ENCODE measurements at places on chromosomes 16 and 17.

- no peak for DNase-seq
Observed at GRCh38 chr17:44338702-44339101, 6.4 kb upstream of the GRN start.

- peak; percentile 48 for DNase-seq
Observed at GRCh38 chr17:50841277-50841948, 6.0 kb downstream of the WFIKKN2 start.

GRCh38 chr17:74230896-74231295 lies 17.5 kb downstream of the TTYH2 start:
- no peak for DNase-seq

- no peak for DNase-seq
Observed at GRCh38 chr17:9236286-9237052, 215.2 kb downstream of the NTN1 start.

DNA sequence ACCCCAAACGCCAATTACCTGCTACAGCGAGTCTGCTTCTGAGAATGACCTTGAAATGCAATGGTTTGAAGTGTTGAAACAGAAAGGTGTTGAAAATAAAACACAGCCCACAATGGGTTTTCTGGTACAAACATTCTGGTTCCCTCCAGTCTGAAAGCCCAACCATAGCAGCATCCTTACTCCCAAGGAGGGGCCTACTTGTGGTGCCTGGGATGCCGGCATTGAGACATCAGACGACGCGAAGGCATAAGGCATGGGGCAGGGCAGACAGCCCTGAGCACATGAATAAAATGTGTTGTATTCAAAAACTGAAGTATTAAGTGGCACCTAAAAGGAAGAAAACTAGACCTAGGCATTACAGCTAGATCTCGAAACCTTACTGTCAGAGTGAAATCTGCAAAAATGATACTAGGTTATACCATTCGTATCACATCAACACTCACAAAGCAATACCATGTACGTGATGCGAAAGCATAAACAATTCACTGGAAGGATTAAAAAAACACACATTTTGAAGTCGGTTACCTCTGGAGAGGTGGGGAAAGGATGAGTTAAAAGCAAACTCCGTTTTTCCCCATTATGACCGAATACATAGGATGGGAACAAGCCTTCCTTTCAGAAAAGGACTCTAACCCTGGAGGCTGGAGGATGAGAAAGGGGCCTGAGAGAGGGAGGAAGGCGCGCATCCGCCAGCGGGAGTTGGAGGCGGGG lies 702 bp downstream of the NUDT21 start:
- no peak for DNase-seq

DNA sequence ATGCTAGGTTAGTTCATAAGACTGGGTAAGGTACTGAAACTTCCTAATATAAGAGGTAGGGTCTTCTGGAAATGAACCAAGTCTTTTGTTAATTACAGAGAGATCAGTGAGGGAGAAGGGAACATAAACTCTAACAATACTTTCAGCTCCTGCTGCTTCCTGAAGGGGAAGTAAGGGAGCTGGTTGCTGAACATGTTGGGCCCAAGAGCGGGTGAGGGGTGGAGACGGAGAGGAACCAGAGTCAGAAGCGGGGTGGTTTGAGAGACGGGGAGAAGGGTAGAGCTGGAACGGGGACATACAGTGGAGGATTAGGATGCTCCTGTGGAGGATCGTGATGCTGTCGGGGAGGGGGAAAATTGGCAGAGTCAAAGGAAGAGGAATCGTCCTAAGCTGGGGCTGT lies 11.5 kb upstream of the ZNF747 start:
- no peak for DNase-seq

DNA sequence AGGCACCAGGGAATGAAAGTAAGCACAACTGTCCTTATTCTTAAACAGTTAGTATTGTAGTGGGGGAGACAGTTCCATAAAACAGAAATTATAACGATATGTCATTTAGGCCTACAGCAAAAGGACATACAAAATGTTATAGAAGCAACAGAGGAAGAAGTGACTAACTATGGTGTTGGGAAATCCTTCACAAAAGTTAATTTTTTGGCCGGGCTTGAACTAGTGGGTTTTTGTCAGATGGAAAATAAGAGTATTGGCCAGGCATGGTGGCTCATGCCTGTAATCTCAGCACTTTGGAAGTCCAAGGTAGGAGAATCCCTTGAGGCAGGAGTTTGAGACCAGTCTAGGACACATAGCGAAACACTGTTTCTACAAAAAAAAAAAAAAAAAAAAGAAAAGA lies 127.8 kb downstream of the SSH2 start:
- DNase-seq, result no peak

- no peak for DNase-seq
Observed at GRCh38 chr16:14545346-14545884, 84.6 kb downstream of the PARN start.

DNA sequence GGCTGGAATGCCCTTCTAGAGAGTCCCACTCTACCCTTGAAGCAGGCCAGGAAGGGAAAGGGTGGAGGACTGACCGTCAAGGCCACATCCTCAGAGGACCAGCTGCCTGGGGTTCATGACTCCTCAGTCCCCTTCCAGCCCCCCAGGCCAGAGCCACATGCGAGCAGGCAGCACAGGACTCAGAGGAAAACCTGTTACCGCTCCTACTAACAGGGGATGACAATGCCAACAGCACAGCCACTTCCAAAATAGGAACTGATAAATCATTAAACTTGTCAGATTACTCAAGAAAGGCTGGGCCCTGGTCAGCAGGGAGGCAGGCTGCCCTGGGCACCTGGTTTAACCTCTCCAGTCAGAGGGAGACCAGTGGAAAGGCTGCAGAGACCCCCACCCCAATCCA lies 206.2 kb upstream of the SDK2 start:
- DNase-seq, result no peak

- DNase-seq, result no peak
Observed at GRCh38 chr17:44760474-44761308, 1.9 kb downstream of the ADAM11 start.

GRCh38 chr17:75087558-75088453 lies at the start of gene SLC16A5:
TSS of gene SLC16A5 (plus strand) at chr17:75087954. CDS start at chr17:75093637, 5,683 bp downstream.
- peak; percentile 82 for DNase-seq

- DNase-seq, result no peak
Observed at GRCh38 chr16:4795181-4795827, at the start of gene SMIM22. TSS of gene SMIM22 (plus strand) at chr16:4795369. CDS start at chr16:4795735, 366 bp downstream.

GRCh38 chr16:85202631-85203461 lies 90.6 kb upstream of the CIBAR2 start:
- DNase-seq, result no peak

GRCh38 chr16:24972608-24973220 lies 42.5 kb downstream of the ARHGAP17 start:
- peak; percentile 33 for DNase-seq

DNA sequence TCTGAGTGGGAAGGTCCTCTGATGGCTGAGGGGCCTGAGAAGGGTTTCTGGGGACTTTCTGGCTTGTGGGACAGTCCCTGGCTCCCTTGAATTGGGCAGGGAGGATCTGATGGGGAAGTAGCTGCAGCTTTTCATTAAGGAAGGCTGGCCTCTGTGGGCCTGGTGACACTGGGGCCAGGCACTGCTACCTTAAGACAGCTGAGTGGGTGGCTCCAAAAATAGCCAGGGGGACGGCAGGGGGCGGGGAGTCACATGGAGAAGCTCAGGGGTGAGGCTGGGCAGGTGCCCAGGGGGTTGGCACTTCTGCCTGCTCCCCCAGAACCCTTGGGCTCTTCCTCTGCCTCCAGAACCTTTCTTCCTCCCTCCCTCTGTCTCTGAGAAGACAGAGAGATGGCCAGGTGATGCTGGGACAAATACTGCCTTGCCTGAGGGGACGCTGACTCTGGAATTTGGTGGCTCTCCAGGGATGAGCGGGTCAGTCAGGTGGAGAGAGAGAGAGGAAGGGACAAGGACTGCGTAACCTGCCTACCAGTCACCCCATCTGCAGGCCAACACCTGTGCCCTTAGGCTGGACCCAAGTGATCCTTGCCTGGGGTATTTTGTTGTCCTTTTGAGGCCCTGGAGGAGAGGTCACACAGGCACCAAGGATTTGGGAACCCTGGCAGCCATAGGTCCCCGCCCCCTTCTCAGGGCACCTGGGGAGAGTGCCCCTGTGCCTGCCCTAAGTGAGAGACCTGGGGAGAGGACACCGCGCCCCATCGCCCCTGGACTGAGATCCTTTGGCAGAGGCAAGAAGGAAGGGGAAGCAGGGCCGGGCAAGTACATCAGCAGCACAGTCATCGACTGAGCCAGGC lies 1.7 kb upstream of the SGCA start:
- no peak for DNase-seq

GRCh38 chr17:82910041-82910481 lies 70.2 kb upstream of the ZNF750 start:
- DNase-seq, result no peak

DNA sequence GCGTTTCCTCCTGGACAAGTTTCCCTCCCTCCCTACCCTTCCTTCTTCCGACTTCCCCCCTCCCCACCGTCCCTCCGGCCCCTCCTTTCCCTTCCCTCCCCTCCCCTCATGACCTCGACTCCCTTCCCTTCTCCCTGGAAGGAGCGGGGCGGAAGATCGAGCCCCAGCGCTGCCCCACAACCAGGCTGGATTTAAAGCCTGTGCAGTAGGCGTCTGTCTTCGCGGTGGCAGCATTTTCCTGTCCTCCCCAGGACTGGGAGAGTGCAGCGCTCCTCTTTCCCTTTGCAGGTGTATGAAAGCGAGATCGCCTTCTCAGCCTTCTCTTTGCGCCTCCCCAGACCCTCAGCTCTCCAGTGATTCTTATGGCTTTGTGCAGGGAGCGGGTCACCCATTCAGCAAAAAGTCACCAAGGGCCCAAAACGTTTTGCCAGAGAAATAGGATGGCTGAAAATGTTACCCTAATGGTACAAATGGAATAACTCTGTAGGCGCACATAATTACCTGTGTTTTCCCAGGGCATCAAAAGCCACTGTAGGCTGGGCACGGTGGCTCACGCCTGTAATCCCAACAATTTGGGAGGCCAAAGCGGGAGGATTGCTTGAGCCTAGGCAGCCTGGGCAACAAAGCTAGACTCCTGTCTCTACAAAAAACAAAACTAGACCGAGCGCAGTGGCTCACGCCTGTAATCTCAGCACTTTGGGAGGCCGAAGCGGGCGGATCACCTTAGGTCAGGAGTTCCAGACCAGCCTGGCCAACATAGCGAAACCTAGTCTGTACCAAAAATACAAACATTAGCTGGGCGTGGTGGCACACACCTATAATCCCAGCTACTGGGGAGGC lies 40.8 kb downstream of the SLFN12L start:
- no peak for DNase-seq
